ENCODE measurements at places on chromosomes 6 and 20.
A peak's percentile ranks its signal among the peaks of the same experiment; 100 is the strongest.

DNA sequence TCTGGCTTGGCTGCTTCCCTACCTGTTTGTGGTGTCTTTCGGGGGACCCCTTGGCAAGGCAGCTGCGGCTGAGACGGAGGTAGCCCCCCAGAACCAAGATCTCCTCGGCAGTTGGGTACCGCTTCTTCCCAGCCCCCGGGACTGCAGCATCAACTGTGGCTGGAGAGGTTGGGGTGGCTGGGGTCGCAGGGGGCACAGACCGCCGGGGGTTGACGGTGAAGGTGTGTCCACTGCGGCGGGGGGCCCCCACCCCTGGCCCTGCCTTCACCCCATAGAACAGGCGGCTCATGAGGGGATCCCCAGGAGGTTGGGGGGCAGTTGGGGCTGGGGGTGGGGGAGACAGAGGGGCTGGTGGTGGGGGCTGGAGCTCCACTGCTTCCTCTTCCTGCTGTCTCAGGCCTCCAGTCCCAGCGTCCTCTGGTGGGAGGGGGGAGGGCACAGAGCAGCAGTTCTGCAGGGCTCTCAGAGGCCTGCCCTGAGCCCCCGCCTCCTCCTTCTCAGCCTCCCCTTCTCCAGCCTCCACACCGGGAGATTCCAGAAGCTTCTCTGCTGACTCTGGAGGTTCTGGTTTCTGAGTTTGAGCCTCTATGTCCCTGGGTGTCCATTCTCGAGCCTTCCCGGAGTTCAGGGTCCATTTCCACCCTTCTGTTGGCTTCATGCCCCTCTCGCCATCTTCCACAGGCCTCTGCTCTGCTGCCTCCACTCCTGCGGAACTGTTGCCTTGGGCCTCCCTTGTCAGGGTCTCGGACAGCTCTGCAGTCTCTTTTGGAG is 1.9 kb downstream of the PPP1R18 start:
- no peak for DNase-seq

- DNase-seq: no peak
These were observed 71.6 kb downstream of the GPX5 start for GRCh38 chr6:28597217-28597835.

DNA sequence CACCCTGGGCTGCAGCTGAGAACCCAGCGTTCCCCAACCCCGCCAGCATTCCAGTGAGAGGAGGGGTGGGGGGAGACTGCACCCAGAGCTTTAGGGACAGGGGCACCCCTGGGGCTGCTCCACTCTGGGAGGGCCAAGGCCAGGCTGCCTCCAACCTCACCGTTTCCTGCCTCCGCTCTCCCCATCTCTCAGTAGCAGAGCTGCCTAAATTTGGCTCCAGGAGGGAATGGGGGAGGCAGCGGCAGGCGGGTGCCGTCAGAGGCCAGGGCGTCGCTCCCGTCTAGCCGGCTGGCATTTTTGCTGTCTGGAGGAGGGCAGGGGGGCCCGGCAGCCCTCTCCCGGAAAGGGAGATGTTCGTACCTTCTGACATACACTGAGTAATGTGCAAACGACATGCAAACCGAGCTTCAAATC is 46.6 kb downstream of the NOL4L start:
- DNase-seq: no peak

- DNase-seq: no peak
These were observed 661.6 kb downstream of the QKI start for GRCh38 chr6:164075981-164076615.

DNA sequence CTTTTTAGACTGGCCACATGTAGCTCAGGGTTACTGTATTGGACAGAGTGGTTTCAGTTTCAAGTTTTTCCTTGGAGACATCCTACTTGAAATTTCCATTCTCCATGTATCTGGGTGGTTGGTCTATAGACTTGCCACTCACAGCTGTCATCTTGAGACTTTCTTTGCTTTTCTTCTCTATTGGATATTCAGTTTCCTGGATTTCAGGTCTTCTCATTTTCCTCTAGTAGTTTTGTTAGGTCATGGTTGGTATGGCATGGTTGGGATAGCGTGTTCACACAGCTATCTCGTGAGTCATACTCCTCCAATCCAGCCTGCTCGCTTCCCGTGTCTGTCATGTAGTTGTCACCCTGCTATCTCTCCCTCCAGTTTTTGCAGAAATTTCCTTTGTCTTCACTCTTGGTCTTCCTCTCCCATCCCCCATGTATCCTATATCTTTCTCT is 48.3 kb downstream of the PTPN1 start:
- peak; percentile 75 for DNase-seq

GRCh38 chr20:7703551-7703961 is 236.7 kb downstream of the HAO1 start:
- no peak for DNase-seq

GRCh38 chr20:43658069-43658722 is 8.7 kb upstream of the MYBL2 start:
- no peak for DNase-seq

- DNase-seq: no peak
These were observed 179.3 kb downstream of the TBXT start for GRCh38 chr6:165988302-165988756.

DNA sequence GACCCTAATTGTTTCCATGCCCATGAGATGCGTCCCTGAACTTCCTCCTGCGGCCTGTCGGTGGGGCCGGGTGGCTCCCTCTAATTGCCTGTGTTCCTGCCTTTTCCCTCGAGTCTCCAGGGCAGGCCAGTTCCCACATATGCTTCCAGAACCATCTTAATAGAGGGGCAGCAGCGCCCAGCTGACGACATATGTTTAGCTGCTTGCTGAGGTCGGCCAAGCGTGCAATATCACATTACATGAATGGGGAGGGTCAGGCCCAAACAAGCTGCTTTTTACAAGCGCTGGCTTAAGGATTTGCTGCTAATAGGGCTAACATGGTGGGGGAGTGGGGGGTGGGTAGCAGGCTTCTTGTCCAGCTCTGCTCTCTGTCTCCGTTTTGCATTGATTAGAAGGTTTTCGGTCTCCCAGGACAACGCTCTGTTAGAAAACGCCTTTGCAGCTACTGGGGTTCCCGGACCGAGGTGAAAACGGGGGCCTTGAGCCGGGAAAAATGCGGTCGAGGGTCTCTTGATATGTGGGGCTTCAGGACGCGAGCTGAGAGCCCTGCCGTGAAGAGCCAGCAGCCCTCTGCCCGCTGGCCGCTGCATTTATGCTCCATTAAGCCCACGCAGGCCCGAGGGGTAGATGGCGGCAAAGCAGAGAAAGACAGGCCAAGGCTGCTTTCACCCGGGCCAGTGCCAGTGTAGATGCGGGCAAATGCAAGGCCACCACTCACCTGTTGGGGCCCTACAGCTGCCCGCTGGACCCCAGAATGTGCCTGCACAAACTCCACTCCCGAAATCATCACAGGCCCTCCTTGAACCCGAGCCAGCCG is 308.5 kb downstream of the BMP7 start:
- DNase-seq: peak; percentile 3

DNA sequence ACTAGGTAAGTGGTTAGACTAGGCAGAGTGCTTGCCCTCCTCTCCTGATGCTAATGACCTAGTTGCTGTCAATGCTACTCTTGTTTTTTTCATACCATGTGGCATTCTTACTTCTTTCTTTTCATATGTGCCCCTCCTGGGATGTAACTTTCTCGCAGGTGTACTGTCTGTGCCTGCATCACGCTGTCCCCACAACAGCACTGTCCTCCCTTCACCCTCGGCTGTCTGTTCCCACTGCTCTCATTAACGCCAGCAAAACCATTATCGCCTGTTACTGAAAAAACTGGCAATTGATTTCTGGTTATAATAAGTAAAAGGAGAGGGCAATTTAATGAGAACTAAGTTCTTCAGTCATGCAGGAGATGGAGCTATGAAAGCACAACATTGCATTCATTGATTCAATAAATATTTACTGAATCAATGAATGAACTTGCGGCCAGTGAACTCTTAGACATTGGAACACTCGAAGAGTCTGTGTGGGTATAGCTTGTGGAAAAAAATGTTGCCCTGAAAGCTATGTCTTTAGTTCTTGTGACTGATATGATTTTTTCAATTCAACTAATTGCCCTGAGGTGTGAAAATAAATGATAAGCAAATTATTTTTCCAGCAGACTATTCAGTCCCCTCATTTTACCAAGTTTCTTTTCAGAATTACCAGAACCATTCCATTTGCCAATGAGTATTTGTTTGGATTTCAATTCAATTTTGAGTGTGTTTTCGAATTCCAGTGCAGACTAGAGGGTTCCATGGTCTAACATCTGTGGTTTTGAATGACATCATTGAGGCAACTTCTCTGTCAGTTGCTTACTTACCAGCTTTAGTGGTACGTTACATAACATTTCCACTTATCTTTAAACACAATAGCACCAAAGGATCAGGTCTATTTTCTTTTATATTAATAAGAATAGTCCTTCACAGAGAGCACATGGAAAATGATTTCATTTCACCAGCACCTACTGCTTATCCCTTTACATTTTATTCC is 2.1 kb downstream of the SLC17A4 start:
- no peak for DNase-seq

GRCh38 chr6:136334853-136335252 is 45.2 kb upstream of the BCLAF1 start:
- no peak for DNase-seq

DNA sequence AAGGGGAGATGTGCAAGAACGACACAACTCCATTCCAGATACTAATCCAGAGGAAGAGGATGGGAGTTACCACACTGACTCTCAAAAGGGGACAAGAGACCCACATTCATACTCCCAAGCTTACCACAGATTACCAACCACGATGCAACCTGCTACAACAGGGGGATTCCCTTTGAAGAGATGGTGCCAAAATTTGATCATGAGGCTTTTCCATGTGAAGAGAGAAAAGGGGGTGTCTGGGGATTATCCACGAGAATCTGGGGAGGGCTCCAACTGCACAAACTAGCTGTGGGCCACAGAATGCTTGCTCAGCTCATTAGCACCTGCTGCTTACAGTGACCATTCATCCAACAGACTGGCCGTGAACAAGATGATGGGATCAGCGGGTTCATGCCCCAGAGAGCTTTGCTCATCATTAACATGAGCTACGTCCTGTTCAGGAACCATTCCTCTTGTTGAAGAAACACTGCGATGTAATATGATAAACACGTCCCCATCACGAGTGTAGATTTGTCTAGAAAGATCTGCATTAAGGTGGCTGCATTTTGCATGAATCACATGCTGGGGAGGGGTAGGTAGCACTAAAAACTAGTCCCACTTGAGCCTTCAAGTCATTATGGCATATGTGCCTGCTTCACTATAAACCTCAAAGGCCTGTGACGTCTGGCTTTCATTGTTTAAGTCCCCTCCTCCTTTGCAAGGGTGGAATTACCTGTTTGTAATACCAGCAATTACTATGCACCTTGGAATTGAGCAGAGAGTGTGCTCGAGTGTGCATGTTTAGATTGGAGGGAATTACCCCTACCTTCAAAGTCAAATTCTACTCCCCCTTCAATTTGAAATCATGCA is 4.0 kb downstream of the PLAGL2 start:
- DNase-seq: no peak

- DNase-seq: no peak
These were observed 54.2 kb upstream of the ZFAND3 start for GRCh38 chr6:37765182-37765775.

- DNase-seq: no peak
These were observed 107.2 kb downstream of the RNASET2 start for GRCh38 chr6:166848979-166849748.

GRCh38 chr6:38080889-38081288 is 261.4 kb downstream of the ZFAND3 start:
- DNase-seq: no peak

DNA sequence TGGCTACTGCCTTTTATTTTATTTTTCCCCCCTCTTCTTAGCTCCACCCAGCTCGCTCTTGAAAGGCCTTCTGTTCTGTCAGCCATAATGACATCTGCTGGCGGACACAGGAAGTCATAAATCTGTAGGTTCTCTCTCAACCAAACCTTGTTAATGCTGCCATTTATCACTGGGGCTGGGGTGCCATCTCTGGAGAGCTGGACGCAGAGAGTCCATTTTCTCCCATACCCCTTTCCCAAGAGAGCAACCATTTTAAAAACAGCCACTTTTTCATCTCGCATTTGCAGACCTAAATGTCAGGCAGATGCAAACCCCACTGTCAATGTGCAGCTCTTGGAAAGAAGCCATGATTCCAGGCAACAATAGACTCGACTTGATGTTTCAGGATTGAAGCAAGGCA is 13.0 kb upstream of the TSHZ2 start:
- no peak for DNase-seq

GRCh38 chr20:32672982-32673851 is 524 bp downstream of the C20orf203 start:
- DNase-seq: no peak

- DNase-seq: no peak
These were observed 141.0 kb upstream of the NRSN1 start for GRCh38 chr6:23985015-23985414.

DNA sequence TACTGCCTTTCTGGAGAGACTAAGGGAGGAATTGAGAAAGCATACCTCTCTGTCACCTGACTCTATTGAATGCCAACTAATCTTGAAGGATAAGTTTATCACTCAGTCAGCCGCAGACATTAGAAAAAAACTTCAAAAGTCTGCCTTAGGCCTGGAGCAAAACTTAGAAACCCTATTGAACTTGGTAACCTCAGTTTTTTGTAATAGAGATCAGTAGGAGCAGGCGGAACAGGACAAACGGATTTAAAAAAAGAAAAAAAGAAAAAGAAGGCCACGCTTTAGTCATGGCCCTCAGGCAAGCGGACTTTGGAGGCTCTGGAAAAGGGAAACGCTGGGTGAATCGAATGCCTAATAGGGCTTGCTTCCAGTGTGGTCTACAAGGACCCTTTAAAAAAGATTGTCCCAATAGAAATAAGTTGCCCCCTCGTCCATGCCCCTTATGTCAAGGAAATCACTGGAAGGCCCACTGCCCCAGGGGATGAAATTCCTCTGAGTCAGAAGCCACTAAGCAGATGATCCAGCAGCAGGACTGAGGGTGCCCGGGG is 43.1 kb upstream of the RNF182 start:
- DNase-seq: no peak

DNA sequence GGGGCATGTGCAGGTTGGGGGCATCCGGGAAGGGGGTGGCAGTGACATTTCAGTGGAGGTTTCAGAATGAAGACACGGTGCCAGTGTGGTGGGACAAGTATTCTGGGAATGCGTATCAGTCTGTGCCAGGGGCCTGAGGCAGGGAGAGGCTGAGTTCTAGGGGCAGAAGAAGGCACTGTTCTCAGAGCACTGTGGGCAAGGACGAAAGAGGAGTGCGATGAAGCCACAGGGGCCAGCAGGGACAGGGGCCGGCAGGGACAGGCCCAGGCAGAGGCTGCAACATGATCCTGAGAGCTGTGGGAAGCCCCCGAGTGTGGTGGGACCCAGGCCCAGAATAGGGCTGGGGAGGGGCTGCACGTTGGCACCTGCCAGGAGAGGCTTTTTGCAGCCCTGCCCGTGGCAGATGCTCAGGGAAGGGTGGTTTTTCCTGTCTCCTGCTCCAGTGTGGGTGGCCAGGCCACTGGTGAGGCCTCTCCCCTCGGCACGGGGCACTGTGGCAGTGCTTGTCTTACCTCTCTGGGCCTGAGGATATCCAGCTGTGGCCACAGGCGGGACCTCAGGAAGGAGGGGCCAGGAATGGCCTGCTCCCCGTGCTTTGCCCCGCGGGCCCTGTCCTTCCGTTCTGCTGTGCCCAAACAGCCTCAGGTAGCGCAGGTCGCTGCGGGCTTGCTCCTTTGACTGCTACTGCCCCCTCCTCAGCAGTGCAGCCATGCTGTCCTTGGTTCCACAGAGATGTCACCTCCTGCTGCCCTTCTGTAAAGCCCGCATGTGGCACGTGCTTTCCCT is 10.0 kb downstream of the ENTPD6 start:
- DNase-seq: no peak

Data from non-pigmented ciliary epithelial cell (primary cell).